ENCODE measurements at places on chromosomes 3 and 15. TPM values are rescaled to one million over a fixed set of nuclear protein-coding genes. Genes with fewer than 3 reads are reported as not detected.

The PTPRG gene
- 97.7 TPM for polyA plus RNA-seq

GRCh38 chr15:51416129-51416528 lies 74.7 kb downstream of the GLDN start:
- no peak for DNase-seq

The TGM4 gene
- polyA plus RNA-seq: 0.11 TPM

GRCh38 chr3:21517184-21517583 lies 233.8 kb downstream of the ZNF385D start:
- no peak for DNase-seq

GRCh38 chr3:69085833-69086722 lies 1.3 kb downstream of the ARL6IP5 start:
- DNase-seq: no peak

DNA sequence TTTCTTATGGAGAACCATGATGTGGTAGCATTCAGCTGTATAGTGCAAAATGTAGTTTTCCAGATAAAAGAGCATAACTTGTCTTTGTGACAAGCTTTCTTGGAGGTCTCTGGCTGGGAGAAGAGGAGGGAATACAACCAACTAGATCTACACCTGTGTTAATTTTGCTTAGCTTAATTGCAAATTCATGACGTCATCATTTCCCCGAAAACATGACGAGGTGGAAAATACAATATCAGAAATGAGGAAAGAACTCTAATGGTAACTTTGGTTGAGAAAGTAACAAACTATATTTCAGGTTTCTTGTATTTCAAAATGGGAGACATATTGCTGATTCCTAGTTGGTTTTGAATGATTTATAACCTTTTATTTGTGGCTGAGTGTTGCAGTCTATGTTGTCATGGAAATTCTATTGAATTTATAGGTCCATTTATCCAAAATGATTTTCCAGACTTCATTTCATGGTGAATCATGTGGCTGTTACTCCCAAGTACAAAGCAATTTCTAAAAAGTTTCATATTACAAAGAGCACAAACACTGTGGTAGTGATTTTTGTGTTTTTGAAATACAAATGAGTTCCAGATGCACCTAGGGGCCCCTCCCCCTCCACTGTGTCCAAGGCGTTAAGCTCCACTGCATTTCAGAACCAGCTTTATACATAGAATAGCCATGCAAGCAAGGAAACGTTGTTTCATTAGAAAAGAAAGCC lies 307.2 kb downstream of the FEZF2 start:
- DNase-seq: no peak

- no peak for DNase-seq
These were observed 60.7 kb downstream of the ABI3BP start for GRCh38 chr3:100932491-100932890.

- no peak for DNase-seq
These were observed 38.2 kb downstream of the RASA2 start for GRCh38 chr3:141524988-141525387.

The LHFPL4 gene
- not detected for polyA plus RNA-seq

- no peak for DNase-seq
These were observed 56.9 kb downstream of the CADPS start for GRCh38 chr3:62818347-62818746.

DNA sequence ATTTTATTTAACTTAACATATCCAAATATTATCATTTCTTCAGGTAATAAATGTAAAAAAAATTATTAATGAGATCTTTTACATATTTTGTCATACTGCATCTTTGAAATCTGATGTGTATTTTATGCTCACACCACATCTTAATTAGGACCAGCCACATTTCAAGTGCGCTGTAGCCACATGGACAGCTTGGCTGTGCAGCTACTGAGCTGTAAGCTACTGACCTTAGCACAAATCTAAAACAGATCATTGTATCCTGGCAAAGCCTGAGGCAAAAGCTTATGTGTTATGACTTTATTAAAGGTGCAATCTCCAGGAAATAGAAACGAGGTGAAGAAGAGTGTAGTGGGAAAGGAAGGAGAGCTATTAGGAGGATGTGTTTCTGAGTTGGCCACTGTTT lies 126.7 kb upstream of the UBE2E2 start:
- no peak for DNase-seq

DNA sequence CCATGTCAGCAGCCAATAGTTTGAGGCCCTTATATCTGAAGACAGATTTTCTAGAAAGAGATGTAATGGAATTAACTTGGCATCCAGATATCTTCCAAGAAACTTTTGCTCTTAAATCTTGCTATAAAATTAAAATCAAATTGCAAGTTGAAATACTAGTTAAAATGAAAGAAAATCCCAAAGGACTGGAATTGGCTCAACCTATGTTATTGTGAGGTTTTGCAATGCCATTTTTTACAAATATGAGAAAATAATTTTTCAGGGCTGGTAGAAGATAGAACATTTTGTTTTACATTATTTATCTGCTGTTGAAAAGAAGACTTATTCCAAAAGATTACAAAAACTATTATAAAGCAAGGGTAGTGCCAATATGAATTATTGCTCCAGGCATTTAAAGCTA lies 92.2 kb upstream of the AGTR1 start:
- no peak for DNase-seq

- DNase-seq: no peak
These were observed 31.7 kb upstream of the ATG7 start for GRCh38 chr3:11240496-11240895.

- no peak for DNase-seq
These were observed 18.0 kb upstream of the DNAJC13 start for GRCh38 chr3:132399054-132399929.

GRCh38 chr3:81132995-81133394 lies 628.5 kb downstream of the GBE1 start:
- DNase-seq: no peak

DNA sequence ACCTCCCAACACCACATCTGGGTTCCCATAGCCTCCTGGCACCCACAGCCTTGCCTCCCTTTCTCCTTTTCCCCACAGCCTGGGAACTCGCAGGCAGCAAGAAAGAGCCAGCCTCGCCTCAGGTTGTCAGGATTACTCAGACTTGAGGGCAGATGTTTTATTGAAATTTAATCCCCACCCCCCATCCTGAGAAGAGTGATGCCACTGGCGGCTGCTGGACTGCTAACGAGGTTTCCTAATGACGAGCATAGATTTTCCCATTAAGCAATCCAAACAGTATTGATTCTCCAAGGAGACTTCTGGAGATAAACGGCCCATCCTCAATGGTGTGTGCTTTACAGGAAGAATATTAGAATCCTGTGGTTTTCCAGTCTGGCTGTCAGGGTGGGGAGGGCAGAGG lies 13.7 kb downstream of the SHF start:
- no peak for DNase-seq

GRCh38 chr3:125257536-125257935 lies 45.0 kb upstream of the SLC12A8 start:
- no peak for DNase-seq

GRCh38 chr3:58880182-58880581 lies 169.6 kb downstream of the CFAP20DC start:
- no peak for DNase-seq

DNA sequence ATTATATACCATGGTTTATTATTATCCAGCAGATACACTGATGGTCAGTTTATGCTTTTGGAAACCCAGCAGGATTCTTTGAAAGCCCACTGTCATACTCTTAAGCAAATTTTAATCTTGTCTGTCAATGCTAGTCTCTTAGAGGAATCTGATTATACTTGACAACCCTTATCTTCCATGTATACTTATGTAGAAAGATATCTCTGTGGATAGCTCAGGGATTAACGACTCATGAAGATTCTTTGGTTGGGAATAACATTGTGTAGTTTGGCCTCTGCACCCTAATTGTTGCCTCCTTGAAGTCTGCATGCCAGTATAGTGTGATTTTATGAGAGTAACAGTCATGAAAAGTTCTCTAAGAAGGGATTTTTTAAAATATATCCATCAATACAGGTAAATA lies 33.0 kb downstream of the FILIP1L start:
- no peak for DNase-seq

The ANKUB1 gene
- not detected for polyA plus RNA-seq

The CD200 gene
- 39.5 TPM for polyA plus RNA-seq

The KCNMB3 gene
- 6.5 TPM for polyA plus RNA-seq

- DNase-seq: no peak
These were observed 54.2 kb upstream of the CGNL1 start for GRCh38 chr15:57321973-57322601.

DNA sequence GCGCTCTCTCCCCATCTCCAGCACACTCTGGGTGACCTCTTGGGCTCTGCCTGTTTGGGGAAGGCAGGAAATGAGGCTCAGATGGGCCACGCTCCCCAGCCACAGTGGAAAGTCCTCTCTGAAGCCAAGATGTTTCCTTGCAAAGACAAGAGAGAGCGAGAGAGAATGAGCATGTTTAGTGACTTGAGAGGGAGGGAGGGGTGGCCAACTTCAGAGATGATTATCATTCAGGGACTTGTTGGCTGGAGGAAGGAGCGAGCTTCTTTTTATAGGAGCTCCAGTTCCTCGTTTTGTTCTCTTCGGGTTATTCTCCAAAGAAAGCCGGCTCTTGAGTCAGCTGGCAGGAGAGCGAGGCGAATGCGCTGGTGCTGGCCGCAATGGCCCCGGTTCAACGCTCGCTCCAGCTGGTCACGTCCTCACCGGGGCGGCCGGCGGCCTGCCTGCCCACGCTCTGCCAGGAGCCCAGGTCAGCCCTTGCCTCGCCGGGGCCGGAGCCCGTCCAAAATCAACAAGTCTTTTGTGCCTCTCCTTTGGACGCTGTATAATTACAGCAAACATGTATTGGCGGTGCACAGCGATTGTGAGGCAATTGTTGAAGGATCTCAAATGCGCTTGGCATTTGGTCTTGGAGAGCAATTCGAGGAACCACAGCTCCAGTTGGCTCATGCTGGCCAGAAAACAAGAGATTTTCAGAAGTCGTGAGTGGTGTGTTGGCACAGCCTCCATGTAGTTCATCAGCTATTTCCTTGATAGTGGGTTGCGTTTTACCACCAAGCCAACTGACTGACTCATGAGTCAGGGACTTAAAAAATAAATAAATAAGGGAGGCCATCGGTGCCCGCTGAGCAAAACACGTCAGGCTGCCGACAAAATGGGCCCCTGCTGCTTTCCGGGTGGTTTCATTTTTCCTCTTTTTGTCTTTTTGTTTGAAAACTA lies 288.6 kb downstream of the UACA start:
- no peak for DNase-seq

DNA sequence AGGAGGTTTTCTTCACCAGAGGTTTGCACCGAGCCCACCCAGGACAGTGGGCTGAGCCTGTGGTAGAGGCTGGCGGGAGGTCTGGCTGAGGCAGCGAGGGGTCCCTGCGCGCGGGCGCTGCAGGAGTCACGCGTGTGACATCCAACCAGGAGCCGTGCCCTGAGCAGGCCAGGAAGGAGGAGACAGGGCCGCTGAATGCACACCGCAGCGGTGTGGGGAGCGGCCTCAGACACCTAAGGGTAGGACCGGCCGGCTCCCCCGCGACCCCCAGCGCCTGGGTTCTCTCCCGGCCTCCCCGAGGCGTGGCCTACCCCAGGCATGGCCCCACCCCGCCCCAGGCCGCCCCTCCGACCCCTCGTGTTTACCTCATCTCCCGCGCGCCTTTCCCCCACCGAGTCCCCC lies 412 bp downstream of the SLC41A3 start:
- no peak for DNase-seq

- DNase-seq: no peak
These were observed 517.5 kb upstream of the UBE2E2 start for GRCh38 chr3:22685597-22685996.

GRCh38 chr3:132311841-132312240 lies 5.4 kb upstream of the ACP3 start:
- DNase-seq: no peak

DNA sequence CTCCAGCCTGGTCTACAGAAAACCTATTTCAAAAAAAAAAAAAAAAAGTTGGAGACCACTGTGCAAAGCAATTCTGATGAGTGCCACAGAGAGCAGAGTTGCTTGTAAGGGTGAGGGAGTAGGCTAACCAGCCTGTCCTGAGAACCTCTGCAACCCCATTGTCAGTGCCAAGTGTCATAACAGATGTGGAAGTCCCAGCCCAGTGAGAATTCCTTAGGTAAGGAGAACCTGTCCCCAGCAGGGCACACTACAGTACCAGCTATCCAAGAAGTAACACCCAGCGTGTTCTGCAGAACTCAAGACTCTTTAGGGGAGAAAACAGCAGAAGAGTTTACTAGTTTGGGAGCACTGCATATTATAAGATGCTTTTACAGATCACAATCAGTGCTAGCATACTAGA lies 156.3 kb downstream of the LIPC start:
- no peak for DNase-seq

GRCh38 chr3:189458528-189458927 lies 172.7 kb upstream of the TP63 start:
- no peak for DNase-seq

The REC114 gene
- polyA plus RNA-seq: not detected

DNA sequence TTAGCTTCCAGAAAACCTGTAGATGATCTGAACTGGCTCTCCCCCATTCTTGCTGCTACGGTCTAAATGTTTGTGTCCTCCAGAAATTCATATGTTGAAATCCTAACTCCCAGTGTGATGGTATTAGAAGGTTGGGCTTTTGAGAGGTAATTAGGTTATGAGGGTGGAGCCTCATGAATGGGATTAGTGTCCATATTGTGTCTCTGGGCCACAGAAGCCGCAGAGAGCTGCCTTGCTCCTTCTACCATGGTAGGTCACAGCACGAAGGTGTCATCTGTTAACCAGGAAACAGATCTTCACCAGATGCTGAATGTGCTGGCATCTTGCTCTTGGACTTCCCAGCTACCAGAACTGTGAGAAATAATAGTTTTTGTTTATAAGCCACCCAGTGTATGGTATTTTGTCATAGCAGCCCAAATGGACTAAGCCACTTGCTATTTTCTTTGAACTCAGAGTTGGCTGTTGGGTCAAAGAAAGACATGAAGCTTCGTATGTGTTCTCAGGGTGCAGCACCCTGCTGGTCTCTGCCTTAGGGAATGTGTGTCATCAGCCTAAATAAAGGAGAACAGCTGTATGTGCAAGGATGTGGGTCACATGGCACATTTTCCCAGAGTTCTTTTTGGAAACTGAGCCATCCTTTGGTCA lies 317.5 kb upstream of the SLCO3A1 start:
- no peak for DNase-seq

DNA sequence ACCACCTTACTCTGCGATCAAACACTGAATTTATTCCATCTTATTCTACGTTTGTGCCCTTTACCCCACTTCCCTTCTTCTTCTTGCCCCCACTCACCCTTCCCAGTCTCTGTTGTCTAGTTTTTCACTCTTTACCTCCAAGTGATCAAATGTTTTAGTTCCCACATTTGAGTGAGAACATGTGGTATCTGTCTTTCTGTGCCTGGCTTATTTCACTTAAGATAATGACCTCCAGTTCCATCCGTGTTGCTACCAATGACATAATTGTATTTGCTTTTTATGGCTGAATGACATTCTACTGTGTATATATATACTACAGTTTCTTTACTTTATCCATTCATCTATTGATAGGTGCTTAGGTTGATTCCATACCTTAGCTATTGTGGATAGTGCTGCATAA lies 78.8 kb downstream of the PDCD6IP start:
- DNase-seq: no peak

The C2CD4B gene
- 0.46 TPM for polyA plus RNA-seq

All from right renal cortex interstitium (tissue), 3 donors.